ENCODE measurements at places on chromosomes 16 and 17.

DNA sequence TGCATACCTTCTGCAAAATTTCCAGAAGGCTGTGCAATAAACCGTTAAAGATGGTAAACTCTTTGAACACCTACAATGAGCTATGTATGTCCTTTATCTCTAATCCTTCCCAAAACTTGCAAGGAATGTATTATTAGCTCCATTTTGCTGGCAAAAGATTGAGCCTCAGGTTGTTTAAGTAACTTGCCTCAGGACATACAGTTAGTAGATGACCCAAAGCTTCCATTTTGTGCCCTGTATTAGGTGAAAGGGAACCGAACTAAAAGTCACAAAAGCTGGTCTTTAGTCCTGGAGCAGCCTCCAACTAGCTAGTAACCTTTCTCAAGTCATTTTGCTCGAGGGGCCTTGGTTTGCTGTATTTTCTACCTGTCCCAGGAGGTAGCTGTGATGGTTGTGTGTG is 4.3 kb downstream of the ADGRG3 start:
- no peak for DNase-seq

DNA sequence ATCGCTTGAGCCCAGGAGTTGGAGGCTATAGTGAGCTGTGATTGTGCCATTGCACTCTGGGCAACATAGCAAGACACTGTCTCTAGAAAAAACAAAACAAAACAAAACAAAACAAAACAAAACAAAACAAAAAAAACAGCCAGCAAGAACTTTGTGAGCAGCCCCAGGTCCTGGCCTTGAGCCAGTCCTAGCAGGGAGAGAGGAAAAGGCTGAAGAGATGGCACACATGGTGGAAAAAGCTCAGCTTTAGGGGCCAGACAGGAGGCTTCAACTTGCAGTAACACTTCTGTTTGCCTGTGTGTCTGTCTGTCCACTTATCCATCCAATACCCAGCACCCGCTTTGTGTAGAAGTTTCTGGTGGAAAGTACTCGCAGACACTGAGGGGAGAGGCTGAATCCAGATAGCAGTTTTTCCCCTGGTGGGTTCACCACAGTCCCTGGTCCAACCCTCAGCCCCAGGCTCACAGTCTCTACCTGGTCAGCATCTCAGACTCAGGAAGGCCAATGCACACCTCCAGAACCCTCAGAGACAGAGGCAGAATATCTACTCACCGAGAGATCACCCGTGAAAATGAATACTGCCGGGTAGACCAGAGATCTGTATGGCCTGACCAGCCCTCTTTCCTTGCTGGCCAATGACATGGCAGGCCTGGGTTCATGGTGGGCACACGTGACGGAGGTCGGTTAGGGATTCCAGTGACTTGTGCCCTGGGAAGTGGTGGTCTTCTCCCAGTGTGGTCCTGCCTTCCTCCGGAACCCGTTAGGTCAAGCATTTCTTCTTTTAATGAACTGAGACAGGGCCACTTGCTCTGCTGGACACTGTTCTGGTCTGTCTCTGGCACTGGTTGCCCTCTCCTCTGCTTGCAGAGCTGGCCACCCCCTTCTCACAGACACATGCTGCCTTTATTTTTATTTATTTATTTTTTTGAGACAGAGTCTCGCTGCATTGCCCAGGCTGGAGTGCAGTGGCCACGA is 79.5 kb upstream of the DNAJA2 start:
- no peak for DNase-seq

- DNase-seq = no peak
Measured at GRCh38 chr17:2054262-2054511, 716 bp upstream of the HIC1 start.

GRCh38 chr16:55982597-55982996 is 107.4 kb upstream of the CES5A start:
- no peak for DNase-seq

DNA sequence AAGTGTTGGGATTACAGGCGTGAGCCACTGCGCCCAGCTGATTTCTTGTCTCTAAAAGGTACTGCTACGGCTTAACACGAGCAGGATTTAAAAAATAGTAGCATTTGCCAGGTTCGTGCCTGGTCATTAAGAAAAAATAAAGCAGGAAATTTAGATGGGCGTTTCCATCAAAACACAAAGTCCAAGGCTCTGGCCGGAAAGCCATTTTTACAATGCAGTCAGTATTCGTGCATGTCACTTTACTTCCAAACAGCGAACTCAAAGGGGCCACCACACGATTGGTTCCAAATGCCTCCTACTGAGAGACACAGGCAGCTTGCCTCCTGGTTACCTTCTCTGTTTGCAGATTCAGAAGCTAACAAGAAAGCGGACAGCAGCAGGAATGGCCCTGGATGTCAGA is 66.2 kb downstream of the MRM3 start:
- DNase-seq = no peak
